ENCODE measurements at places on chromosomes 12 and 14. TPM values are rescaled to one million over a fixed set of nuclear protein-coding genes. Genes with fewer than 3 reads are reported as not detected.

The SYNDIG1L gene
- total RNA-seq: not detected

The ACVRL1 gene
- total RNA-seq: not detected

The IL22 gene
- 0.42 TPM for total RNA-seq

The ANKRD33 gene
- total RNA-seq: not detected

The PPP1R1A gene
- not detected for total RNA-seq

The BIN2 gene
- total RNA-seq: 226 TPM

The OTOGL gene
- total RNA-seq: not detected

The PTPN6 gene
- 346 TPM for total RNA-seq

The STON2 gene
- total RNA-seq: 0.72 TPM

DNA sequence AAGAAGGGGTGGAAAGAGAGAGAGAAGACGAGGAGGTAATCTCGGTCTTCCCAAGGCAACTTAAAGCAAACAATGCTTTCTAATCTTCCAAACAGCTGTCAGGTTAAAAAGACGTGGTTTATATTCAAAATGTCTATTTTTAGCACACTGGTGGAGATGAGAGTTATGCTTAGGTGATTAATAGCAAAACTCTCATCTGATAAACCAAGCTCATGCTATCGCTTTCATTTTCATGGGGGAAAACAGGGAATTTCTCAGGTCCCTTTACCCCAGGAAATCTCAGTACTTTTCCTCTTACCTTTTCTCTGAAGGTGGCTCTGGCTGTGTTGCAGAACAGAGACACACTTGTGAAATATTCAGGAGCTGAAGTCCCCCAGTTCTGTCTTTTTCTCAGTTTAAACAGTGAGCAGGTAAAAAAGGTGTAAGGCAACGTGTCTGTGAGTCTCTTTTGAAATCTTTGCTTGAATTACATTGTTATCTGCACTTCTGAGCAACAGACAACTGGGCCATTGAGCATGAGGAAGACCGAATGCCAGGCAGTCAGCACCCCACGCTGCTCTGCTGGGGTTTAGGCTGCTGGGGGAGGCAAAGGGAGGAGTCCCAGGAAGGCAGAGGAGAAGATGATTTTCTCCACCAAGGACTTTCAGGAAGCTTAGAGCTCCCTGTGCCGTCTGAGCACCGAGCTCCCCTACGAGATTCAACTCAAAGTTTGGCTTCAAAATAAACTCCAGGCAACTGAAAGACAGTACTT, 759.3 kb downstream of the BCL11B start:
- DNase-seq: no peak

GRCh38 chr14:92463141-92463540, 50.4 kb upstream of the RIN3 start:
- DNase-seq: peak; percentile 8

DNA sequence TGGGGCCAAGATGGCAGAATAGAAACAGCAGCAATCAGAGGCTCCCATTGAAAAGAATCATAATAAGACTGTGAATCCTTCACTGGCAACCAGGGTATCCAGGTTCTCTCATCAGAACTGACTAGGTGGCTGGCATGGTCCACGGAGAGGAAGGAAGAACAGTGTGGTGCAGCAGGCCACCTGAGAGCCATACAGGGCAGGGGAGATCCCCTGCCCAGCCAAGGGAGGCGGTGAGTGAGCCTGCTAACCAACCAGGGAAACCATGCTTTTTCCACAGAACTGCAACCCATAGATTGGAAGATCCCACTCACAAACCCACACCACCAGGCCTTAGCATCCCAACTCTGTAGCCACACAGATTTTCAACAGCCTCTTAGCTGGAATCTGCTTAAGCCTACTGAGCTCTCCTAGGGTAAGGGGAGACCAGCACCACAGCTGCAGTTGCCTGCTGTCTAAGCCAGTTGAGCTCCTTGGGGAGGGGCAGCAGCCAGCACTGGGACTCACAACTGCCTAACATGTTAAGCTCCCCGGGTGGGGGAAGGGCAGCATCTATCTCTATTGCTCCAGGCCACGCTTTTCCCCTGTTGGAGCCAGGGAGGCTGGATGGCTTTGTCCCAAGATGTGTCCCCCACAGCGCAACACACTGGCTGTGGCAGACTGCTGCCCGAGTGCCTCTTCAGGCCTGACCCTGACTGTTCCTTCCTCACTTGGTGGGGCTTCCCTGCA, 342.6 kb upstream of the CCDC196 start:
- no peak for DNase-seq

DNA sequence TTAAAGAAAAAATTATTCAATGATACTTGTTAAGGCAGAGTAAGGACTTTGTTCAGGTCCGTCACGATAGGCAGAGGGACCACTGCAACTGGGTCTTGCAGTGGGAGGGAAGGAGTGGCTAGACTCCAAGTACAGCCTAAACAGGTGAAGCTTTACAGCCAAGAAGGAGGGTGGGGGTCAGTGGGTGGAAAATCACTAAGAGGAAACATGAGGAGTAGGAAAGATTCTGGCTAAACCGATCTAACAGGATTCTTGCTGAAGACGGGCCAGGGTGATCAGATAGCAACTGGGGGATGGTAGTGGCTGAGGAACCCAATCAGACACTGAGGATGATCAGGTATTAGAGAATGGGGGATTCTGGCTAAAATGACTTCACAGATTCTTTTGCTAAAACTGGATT, 100.2 kb downstream of the TTC7B start:
- no peak for DNase-seq

DNA sequence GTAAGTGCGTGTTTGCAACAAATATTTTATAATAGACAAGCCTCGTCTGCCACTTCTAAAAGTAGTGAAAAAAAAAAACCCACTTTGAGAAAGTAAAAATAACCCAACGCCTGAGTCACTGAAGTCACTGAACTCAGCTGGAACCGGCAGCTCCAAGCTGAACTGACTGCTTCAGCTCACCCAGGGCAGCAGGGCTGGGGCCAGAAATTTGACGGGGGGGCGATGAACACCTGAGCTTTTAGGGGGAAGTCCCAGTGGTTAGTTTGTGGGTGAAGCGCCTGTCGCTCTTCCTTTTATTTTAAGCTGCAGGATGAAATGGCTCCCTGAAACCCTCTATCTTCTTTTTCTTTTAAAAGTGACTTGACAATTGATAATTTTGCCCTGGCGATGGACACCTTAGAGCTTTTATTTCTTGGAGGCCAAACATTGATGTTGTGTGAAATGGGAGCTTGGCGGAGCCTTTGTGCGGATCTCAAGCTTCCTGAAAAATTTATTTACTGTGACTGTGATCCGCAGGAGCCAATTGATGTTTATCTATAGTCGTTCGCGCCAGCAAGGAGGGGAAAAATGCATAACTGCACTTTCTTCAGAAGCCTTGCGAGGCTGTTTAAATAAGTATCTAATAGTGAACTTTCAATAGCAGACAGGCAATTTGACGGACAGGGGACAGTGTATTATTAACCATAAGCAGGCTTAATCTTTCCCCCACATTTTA, 173.2 kb upstream of the MYL2 start:
- DNase-seq: peak; percentile 30

GRCh38 chr12:132264086-132265010, 65.0 kb downstream of the GALNT9 start:
- DNase-seq: no peak

GRCh38 chr12:105279460-105280056, 43.6 kb upstream of the APPL2 start:
- DNase-seq: peak; percentile 67

DNA sequence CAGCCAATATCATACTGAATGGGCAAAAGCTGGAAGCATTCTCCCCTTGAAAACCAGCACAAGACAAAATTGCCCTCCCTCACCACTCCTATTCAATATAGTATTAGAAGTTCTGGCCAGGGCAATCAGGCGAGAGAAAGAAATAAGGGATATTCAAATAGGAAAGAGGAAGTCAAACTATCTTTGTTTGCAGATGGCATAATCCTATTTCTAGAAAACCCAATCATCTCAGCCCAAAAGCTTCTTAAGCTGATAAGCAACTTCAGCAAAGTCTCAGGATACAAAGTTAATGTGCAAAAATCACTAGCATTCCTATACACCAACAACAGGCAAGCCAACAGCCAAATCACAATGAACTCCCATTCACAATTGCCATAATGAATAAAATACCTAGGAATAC, 21.0 kb upstream of the ANP32D start:
- no peak for DNase-seq

GRCh38 chr14:101879529-101880336, 84.6 kb upstream of the DYNC1H1 start:
- DNase-seq: no peak

- DNase-seq: no peak
These were observed 273.6 kb upstream of the PWP1 start for GRCh38 chr12:107411792-107412535.

DNA sequence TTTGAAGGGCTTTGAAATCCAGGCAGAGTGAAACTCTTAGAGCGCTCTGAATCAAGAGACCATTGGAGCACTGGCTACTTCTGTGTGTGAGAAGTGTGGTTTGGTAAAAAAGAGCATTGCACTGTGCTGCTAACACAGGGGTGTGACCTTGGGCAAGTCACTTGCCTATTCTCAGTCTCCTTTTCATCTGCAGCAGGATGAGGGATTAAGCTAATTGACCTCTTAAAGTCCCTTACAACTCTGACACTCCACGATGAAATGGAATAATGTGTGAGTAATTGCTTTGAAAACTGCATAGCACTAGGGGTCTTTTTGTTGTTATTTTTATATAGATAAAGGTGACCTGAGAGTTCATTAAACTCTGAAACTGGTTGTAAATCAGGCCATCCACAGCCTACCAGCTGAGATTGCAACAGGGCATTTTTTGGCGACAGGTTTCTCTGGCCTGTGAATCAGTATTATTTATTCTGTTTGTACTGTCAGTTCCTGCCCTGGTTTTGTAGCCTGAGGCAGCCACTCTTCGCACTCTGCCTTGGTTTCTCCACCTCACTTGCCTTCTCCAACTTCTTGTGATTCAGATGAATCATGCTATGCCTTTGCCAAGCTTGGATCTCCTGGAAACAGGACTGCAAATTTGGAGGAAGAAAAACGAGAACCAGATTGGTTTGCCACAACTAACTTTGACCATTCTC, 159.9 kb upstream of the PARP11 start:
- DNase-seq: no peak

DNA sequence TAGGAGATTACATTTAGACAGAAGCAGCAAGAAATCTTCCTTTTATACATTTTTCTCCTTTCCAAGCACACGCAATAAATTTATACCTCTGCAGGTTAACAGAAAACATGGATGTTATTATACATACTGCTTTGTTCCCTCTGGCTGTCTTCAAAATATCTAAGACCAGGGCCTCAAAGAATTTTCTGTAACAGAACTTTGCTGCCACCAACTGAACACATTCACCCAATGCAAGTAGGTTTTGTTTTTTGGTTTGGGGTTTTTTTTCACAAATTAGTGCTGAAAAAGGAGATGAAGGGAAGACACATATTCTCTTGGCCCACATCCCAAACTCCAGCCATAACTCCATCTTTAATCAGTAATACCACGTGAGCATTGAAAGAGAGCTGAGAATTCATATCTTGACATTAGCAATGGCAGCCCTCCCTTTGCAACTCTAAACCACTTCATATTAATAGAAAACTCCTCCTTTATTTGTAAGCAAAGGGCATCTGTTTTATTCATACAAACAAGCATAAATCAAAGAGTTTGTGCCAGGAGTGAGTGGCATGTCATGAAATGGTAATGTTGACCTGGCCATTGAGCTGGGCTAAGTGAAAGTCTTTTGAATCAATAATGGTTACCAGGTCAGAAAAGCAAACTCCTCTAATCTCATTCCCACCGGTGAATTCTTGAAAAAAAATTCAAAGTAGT, 150.8 kb upstream of the FSCB start:
- no peak for DNase-seq

GRCh38 chr12:19044430-19044829, 85.1 kb upstream of the PLEKHA5 start:
- no peak for DNase-seq

DNA sequence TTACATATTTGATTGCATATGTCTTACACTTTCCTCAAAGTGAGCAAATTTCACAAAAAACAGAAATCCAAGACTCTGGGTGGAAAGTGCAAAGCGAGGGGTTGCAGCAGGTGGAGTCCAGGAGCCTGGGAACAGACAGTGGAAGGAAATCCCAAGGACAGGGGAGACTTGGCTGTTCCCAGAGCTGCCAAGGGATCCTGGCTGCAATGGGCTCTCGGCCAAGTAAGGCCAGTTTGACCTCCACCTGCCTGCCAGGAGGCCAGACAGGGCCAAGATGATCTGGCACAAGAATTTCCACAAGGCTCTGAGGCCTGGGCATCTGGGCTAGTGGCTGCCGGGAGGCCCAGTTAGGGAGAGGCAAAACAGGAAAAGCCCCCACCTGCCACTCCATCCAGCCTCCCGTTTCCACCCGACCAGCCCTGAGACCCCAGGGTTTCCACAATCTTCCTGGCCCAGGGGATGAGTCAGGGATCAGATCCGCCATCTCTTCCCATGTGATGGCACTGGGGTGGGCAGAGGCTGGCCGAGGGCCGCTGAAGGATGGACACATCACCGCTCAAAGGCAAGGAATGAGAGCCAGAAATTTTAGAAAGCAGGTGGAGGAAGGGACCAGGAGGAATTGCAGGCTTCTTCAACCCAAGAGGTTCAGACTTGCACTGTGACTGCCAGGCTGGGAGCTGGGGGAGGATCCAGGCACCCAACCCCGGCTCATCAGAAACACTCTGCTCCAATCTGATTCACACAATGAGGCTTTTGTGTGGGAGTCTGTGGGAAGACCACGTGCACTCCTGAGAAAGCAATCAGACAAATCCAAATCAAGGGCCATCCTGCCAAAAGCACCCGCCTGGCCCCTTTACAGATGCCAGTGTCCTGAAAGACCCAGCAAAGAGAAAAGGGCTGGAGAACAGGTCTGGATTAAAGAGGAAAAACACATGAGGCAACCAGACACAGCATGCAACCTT, 16.3 kb downstream of the SCARB1 start:
- no peak for DNase-seq

DNA sequence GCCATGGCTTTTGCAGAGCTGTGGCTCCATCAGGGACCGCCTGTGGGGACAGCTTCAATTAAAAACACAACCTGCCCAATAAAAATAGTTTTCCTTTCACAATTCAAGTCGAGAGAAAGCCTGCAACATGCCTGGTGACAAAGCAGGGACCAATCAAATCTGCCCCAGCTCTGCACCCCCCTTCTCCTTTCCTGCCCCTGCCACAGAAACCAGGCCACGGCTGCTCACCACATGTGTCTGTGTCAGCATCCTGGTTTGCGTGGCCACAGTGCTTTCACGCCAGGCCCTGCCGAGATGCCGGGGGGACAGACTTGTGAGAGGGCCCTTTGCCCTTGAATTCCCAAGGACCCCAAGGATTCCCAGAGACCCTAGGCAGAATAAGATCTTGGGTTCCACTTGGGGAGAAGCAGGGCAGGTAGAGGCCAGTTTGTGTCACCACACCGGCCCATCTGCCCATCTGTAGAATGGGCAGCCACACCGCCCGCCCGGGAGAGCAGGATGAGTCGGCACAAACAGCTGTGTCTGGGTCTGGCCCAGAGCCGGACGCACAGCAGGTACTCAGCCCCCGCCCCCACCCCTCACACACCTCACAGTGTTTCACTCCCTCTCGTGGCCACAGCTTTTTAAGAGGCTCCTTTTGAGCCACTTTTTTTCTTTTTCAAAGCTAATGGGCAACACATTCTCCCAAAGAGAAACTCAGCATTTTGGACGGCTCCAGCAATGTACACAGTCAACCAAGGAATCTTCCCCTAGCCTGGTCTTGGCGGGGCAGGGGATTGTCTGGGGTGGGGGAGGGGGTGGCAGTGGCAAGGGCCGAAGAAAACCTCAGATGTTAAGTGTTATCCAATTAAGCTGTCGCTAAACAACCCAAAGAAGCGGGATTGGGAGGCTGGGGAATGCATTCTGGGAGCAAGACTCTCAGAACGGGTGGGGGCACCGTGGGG, 41.5 kb downstream of the BCL11B start:
- DNase-seq: peak; percentile 91

All from activated CD4-positive, alpha-beta T cell treated with anti-CD3 and anti-CD28 coated beads, Interleukin-2, amount 10 ng/mL, durations not matched to agents 7 days and 5 days (primary cell).